ENCODE measurements at places on chromosomes 6 and 20.
A peak's percentile ranks its signal among the peaks of the same experiment; 100 is the strongest.

DNA sequence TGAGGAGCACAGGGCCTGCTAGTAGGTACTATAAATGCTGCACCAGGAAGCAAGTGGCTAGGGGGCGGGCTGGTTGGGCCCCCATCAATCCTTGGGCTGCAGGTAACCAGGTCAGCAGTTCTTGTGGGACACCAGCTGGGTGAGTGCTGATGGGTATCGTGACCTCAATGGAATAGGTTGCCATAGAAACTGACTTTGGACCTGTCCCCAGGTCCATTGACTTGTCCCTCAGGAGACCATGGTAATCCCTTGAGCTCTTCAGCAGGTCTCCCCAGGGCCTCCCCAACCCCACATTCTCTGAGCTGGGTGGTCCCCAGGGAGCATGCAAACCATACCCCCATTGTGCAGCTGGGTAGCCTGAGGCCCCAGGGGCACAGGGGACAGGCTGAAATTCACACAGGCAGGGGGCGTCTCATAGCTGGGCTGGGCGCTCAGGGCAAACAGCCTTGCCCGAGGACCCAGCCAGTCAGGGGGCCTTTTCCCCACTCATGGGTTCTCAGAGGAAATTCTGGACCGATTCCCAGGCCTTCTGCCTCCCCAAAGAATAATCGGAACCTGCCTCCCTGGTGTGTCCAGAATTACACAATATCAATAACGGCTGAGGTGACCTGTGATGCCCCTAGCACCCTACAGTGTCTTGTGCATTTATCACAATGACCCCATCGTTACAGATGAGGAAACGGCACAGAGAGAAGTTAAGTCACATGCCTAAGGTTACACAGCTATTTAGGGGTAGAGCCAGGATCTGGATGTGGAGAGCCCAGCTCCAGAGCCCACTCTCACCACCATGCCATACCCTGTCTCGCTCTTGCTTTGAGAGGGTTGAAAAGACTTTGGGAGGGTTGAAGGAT, 35.9 kb downstream of the SRC start:
- no peak for DNase-seq

DNA sequence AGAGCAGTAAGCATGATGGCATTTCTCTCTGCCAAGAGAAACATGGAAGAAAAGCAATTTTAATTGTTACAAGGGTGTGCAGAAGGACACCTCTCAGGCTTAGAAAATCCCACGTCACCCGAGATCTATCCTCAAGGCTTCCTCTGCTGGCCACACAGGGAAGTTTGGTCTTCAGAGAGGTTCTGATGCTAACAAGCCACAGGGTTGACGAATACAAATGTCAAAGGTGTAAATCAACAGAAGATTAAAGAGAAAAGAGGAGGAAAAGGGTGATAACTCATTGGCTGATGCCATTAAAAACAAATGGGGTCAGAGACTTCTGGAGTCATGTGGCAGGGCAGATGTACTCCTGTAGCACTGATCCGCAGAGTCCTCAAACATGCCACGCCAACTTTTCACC, 33.6 kb upstream of the SPDEF start:
- no peak for DNase-seq

DNA sequence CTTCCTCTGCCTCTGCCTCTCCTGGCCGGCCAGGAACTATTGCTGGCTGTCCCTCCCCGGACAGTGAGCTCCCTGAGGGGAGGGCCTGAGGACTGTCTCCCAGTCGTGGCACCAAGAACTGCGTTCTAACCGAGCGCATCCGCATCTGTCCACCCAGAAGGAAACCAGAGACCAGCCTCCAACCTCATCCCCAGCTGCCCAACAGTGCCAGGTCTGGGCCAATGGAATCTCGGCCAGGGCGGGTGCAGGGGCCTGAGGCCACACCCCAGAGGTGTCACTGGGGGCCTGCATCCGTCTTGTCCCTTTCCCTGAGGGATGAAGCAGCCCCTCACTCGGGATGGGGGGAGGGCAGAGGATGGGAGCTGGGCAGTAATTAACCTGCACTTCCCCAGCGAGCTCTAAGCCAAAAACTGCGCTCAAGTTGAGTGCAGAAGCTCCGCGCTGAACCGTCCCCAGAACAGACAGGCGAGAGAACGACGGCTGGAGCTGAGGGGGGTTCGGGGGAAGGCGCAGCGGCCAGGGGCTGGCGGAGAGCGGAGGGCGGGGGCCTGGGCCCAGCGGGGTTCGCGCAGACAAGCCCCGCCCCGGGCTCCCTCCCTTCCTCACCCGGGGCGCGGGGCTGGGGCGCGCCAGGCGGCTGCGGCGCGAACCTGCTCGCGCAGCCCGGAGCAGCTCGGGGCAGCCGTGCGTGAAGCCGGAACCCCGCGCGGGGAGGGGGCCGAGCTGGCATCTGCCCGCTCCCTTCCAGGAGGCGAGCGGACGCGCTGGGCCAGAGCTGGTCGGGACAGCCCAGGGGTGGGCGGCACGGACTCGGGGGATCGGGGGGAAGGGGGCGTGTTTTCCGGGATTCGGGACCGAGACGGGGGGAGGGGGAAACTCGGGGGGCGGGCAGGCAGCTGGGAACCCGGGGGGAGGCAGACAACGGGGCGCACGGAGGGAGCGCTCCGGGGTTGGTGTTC, 1.4 kb downstream of the TFEB start:
- peak; percentile 78 for DNase-seq

- no peak for DNase-seq
Observed at GRCh38 chr6:20572288-20572687, 38.0 kb downstream of the CDKAL1 start.

DNA sequence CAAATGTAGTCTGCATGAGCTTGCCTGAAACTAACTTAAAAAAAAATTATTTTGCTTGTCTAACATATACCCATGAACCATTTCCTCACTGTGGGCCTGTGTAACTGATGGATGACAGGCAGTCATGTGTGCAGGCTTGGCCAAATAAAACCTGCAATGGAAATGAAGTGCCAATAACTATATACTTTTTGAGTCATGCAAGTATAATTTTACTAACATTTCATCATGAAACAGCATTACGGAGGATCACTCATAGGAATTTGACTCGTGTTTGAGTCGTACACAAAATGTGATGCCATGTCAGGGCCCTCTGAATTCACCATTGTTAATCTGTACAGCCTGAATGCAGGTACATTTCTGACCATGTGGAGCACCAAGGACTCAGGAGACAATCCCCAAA, 46.6 kb downstream of the HDDC2 start:
- DNase-seq, result no peak

DNA sequence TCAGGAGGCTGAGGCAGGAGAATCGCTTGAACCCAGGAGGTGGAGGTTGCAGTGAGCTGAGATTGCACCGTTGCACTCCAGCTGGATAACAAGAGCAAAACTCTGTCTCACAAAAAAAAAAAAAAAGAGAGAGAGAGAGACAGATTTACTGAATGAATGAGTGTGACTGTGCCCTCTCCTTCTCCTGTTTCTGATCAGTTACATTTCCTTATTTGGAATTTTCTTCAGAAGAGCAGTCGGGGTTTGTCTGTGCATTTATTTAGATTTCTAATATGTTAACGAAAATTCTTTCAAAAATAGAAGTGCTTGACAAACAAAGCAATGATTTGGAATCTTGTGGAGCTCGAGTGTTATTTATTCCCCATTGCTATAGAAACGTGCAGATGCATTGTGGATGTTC, 6.4 kb upstream of the LRRN4 start:
- DNase-seq, result no peak

- peak; percentile 30 for DNase-seq
Observed at GRCh38 chr20:36311854-36312723, 6.0 kb downstream of the DLGAP4 start.

DNA sequence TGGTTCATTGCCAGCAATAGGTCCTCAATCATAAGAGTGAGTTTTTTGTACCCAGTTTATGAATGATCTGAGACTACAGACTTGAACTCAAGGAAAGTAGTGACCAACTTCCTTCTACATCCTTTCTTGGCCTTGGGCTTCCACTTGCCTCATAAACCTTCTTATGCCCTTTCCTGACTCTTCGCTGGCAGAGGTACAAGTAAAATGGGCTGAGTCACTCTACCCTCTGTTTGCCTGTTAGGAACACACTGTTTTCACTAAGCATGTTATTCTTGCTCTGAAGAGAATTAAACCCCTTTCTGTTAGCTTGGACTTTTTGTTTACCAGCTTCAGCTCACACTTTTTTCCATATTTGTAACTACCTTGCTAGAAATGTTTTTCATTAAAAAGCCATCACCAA, 74.4 kb downstream of the PKHD1 start:
- DNase-seq, result no peak

DNA sequence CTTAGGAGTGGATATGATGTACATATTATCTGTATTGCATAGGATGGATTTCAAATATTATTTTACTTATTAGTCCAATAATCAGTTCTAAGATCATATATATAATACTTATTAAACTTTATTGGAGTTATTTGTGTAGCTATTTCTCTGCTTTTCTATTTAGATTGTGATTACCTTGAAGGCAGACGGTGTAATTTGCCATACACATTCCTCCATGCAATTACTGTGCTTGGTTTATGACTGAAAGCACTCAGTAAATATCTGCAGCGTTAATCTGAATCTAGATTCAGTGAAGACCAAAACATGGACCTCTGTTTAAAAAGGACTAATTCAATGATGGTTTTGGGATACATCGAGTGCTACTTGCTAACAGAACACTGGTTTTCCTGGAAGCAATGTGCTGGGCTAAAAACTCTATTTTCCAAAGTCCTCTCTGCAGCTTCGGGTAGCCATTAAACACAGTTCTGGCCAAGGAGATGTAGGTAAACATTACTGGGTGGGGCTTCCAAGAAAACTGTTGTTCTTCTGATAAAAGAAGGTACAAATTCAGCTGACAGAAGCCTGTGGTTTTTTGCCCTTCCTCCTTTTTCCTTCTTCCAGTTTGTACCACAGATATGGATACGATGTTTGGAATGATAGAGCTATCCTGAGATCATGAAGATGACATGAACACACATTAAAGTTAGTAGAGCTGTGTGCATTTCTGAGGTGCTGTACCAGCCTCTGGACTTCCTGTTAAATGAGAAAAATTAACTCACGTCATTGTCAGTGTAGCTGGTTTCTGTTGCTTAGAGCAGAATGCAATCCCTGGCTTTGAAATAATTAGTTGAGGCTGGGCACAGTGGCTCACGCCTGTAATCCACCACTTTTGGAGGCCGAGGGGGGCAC, 136.5 kb upstream of the NUP153 start:
- no peak for DNase-seq

- DNase-seq, result no peak
Observed at GRCh38 chr6:80647156-80647555, 540.7 kb downstream of the BCKDHB start.

DNA sequence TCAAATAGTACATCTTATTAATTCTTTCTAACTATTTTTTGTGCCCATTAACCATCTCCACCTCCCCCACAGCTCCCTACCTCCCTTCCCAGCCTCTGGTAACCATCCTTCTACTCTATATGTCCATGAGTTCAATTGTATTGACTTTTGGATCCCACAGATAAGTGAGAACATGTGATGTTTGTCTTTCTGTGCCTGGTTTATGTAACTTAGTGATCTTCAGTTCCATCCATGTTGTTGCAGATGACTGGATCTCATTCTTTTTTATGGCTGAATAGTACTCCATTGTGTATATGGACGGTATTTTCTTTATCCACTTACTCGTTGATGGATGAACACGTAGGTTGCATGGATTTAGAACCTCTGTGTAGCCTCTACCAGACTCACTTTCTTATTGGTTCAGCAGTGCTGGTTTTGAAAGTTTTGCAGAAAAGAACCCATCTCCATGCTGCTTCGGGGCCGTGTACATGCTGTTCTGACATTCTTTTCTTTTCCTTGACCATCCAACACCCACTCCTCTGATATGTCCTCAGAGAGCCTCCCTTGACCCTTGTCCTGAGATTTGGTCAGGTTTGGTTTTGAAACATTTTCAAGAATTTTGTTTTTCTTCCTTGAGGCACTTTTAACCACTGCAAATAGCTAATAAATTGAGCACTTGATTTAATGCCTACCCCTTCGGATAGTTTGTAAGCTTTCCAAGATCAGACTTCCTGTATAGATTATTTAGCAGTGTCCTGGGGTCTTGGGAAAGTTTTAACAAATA, 231.2 kb upstream of the ZFP64 start:
- no peak for DNase-seq

DNA sequence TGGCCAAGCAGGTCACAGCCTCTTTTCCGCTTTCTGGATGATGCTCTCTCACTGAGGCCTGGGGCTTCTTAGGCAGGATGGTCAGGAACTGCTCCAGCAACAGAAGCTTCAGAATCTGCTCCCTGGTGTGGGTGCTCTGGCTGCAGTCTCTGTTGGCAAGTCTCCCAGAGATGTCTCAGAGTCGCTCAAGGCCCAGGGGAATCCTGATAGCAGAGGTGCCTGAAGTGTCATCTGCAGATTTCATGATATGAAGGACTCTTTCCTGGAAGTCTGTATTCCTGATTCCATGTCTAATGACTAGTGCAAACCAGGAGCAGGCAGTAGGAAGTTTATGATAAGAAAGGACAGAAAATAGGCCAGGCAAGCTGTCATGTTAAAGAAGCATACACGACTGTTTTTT, 20.3 kb downstream of the ZSCAN31 start:
- DNase-seq, result no peak

DNA sequence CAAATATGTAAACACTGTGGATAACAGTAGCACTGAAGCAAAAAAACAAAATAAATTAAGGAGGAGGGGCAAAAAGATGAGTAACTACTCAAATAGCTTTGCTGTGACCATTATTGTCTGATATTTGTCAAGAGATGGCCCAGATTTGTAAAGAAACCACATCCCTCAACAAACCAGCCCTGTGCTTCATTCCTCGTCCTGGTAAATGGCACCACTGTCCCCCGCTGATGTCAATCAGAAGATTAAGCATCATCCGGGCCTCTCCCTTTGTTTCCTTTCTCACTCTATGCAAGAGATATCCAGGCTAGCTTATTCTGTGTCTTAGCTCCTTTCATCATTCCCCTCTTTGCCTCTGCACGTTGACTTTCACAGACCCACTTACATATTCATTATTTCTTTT, 259.0 kb downstream of the SYNE1 start:
- peak; percentile 82 for DNase-seq

DNA sequence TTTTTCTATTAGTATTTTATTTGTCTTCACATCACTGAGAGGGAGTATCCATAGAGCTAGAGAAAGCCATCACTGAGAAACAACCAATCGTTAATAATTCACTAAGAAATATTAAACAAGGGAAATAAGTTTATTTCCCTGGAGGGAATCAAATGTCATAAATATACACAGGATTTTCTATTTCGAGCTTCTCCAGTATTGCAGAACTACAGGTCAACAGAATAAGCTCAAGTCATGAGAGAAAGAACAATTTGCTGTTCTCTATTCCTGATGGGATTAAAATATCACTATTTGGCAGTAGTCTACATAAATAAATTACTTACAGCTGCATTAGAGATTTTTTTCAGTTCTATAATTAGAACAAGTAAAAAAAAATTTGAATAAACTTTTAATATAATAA, 2.2 kb upstream of the FAM162B start:
- no peak for DNase-seq

DNA sequence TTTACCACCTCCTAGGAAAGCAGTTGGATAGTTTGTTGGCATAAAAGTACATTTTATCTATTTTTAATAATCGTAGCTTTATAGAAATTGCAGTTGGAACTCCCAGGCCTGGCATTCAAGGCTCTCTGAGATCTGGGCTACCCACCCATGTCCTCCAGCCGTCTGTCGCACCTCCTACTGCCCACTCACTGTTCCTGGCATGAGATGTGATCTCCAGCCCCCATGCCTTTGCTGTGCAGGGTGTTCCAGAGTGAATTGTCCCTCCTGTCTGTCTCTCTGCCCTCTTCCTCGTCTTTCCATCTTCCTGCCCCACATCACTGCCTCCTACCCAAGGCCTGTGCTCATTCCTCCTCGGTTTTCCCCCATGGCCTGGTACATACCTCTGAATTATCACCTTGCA, 50.7 kb downstream of the PTPN1 start:
- no peak for DNase-seq

GRCh38 chr20:9136114-9136513, 67.2 kb downstream of the PLCB4 start:
- DNase-seq, result no peak

- DNase-seq, result no peak
Observed at GRCh38 chr6:40348591-40348990, 238.6 kb downstream of the LRFN2 start.
